ENCODE measurements at places on chromosomes 7 and 10. TPM values are rescaled to one million over a fixed set of nuclear protein-coding genes. Genes with fewer than 3 reads are reported as not detected.

GRCh38 chr7:34662058-34662708, 4.2 kb downstream of the NPSR1 start:
- DNase-seq: no peak

Gene PTPN20
- total RNA-seq: 3.1 TPM

- DNase-seq: no peak
Observed at GRCh38 chr7:14368285-14368684, 378.8 kb upstream of the ETV1 start.

- no peak for DNase-seq
Observed at GRCh38 chr7:46156086-46156485, 235.0 kb upstream of the IGFBP3 start.

Gene SUPV3L1
- total RNA-seq: 21.8 TPM

GRCh38 chr7:121609208-121609607, 213.1 kb upstream of the FAM3C start:
- no peak for DNase-seq
